ENCODE measurements at places on chromosomes 1 and 21.

GRCh38 chr1:38586993-38587646 is 272.5 kb downstream of the RRAGC start:
- DNase-seq: peak; percentile 13

DNA sequence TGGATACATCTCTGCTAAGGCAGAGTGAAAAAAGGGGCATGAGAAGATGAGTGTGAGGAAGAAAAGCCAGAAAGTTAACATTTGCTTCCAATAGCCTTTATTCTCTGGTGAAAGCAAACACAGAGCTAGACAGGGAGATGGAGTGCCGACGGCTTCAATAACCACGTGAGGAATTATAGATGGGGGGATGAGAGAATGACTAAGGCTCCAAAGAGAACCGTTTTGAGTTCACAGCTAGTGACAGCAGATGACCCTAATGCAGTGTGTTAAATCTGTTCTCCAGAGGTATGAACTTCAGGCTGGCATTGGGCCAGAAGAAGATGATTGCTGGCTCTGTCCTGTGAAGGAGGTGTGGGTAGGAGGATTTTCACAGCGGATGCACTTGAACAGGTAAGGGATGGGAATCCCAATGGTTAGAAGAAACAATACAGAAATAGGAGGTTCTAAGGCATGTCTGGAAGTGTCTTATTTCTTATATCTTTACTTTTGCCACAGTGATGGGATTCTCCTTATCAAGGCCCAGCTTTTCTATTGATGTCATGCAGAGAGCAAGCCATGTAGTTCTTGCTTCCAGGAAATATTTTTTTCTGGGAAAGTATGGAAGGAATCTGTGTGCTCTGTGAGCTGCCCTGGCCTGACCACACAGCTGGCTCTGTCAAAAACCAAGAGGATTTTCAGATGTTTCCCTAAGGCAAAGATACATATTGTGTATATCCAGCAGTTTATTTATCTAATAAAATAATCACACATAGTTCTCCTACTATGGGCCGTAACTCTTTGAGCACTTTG is 573.8 kb downstream of the LTN1 start:
- DNase-seq: no peak

- DNase-seq: no peak
These were observed 279.6 kb downstream of the TM2D1 start for GRCh38 chr1:61445269-61445825.

- DNase-seq: no peak
These were observed 500 bp upstream of the PEA15 start for GRCh38 chr1:160204526-160205241.

GRCh38 chr1:15557594-15557993 is 27.3 kb downstream of the AGMAT start:
- no peak for DNase-seq

GRCh38 chr1:62232871-62233278 is 38.2 kb downstream of the L1TD1 start:
- no peak for DNase-seq

- DNase-seq: no peak
These were observed 27.1 kb upstream of the MTF2 start for GRCh38 chr1:93051961-93052360.

- DNase-seq: peak; percentile 69
These were observed 16.6 kb upstream of the EYA3 start for GRCh38 chr1:28104866-28105467.

- no peak for DNase-seq
These were observed 17.0 kb downstream of the LPGAT1 start for GRCh38 chr1:211813590-211813989.

DNA sequence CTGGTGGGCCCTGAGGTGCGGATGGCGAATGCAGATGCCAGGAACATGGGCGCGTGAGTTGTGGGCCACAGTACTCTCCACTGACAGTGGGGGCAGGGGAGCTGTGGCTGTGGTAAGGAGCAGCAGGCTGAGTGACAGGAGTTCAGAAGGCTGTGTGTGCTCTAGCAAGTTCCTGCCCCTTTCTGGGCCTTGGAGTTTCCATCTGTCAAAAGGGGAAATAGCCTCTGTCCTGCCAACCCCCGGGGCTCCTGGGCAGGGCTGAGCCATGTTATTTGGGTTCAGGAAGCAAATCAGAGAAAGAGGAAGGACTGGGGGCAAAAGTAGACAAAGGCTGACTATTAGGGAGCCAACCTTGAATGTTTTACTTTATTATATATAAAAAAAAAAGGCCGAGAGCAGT is 19.5 kb upstream of the MFN2 start:
- DNase-seq: no peak

DNA sequence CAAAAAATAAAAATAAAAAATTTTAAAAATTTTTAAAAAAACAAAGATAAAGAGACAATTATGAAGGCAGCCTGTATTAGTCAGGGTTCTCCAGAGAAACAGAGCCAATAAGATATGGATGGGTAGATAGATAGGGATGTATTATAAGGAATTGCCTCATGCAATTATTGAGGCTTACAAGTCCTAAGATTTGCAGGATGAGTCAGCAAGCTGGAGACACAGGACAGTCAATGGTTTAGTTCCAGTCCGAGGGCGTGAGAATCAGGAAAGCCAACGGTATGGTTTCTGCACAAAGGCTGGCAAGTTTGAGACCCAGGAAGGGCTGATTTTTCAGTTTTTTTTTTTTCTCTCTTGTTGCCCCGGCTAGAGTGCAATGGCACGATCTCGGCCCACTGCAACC is 24.1 kb upstream of the EIF4G3 start:
- no peak for DNase-seq

DNA sequence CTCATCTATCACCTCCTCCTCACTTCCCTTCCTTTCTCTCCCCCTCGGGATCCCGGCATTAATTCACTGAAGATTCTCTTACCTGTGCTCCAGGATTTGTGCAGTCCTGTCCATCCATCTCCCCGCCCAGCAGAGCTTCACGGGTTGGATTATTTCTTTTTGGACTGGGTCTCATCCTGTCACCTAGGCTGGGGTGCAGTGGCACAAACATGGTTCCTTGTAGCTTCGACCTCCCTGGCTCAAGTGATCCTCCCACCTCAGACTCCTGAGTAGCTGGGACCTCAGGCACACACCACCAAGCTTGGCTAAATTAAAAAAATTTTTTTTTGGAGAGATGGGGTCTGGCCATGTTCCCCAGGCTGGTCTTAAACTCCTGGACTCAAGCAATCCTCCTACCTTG is 12.3 kb upstream of the CSF3R start:
- no peak for DNase-seq

GRCh38 chr1:168328731-168329364 is 48.2 kb downstream of the TBX19 start:
- DNase-seq: no peak

DNA sequence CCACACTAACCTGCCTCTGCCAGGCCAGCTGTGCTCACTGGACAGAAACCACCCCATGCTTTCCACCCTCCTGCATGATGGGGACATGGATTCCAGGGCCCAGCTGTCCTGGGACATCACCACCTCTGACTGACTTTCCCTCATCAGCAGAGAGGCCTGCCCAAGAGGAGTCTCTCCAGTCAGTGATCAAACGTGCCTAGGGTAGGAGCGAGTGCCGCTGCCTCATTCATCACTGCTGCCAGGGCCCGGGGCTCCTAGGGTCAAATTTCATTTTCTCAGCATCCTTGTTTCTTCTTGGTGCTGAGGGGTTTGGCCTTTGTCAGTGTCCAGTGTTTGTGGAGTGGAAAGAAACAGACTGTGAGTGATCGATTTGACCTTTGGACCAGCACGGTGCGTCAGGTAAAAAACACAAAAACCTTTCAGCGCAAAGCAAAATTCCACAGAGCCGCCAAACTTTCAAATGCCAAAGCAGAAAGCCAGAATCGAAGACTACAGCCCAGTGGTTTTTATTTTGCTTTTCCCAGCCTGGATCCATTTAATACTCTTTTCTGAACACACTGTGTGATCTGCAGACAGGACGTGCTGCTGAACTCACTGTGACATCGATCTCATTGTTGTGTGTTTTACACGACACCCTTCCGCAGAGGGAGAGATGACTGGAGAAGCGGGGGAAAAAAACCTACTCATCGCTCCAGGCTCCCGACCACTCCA is 43.2 kb downstream of the CAPN8 start:
- DNase-seq: no peak

DNA sequence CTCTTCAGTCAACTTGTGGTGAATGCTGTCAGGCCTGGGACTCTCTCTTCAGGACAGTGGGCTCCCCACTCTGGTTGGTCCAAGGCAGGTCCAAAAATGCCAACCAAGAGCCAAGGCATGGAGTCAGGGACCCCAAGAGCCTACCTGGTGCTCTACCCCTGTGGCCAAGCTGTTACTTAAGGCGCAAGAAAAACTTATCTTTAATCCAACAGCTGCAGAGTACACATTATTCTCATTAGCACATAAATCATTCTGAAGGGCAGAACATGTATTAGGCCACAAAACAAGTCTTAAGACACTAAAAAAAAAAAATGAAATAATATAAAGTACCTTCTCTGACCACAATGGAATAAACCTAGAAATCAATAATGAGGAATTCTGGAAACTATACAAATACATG is 65.7 kb downstream of the FAF1 start:
- DNase-seq: no peak

DNA sequence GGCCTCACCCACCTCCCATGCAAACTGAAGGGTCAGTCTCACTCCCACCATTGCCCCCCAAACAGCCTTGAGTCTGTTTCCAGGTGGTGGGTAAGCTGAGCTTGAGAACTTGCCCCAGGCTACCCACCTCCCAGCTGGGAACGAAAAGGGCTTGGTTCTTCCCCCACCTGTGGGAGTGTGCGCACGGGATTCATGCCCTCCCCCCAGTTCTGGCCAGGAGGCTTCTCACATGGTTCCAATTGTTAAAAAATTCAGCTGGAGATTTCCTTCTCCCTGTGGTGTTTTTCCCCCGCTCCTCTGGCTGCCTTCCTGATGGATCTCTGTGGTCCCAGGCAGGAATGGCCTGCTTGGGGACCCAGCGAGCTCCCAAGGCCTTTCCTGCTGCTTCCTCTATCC is 81.8 kb upstream of the C21orf91 start:
- no peak for DNase-seq

DNA sequence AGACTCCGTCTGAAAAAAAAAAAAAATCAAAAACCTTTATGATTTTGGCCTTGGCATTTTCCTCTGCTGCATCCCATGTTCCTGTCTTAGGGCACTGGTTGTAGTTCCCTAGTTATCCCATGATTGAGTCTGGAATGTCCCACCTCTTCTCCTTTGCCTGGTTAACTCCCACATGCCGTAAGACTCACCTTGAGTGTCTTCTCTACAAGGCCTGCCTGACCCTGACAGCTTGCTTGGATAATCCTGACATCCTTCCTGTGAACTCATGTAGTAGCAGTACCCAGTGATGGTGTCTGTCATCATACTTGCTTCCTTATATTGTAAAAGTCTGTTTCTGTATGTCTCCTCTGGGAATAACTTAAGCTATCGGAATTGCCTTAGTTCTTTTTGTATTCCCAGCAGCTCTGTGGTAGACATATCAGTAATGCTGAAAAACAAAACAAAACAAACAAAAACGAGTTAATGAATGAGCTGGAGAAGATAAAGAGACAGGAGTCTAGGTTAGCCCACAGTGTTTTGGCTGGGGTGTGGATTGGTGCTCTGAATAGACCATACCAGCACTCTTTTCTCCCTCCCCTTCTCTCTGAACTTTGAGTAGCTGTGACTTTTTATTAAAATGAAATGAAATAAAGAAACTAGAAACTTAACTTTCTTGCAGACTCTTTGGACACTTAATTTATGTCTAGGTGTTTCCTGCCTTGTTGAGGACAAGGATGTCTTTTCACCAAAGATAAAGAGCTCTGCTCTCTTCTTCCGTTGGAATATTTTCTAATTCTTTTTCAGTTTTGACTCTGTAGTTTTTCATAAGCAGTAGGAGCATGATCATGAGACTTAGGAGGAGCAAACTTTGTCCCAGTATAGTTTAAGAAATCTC is 15.1 kb downstream of the NEK7 start:
- DNase-seq: no peak

DNA sequence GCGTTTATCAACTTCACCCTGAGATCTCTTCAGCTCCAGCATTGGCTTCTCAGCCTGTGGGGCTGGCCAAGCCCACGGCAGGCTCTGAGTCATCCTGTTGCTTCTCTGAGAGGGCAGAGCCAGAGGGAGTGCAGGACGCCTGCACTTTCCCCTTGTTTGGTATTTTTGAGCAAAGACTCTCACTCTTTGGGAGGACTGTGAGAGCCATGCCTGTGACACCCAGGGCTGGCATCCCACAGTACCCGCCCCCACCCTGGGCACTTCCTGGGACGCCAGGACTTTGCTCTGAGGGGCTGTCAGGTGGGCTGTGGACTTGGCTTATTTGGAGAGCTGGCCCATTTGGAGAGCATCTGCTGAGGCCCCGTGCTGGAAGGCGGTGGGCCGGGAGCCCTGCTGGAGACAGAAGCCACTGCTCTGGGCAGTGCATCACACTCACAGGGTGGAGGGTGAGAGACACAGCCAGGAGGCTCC is 37.4 kb downstream of the VANGL1 start:
- no peak for DNase-seq

DNA sequence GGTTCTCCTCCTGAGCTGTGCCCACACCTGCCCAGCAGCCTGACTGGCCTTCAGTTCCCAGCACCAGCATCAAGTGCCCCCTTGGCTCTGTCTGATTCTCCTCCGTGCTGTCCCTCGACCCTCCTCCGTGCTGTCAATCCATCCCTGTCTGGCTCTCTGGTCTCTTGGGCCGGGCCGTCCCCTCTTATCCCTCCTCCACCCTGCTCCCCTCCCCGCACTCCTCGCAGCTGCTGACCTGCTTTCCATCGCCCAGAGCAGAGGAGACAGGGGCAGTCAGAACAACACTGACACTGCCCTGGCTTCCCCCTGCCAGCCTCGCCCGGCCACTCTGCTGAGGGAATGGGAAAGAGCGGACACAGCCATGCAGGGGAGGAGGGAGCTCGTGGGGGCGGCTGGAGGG is 267.4 kb downstream of the CAMTA1 start:
- DNase-seq: no peak

- no peak for DNase-seq
These were observed 37.4 kb downstream of the RUNX1 start for GRCh38 chr21:35011681-35012080.
